HuH-7.5 (cell line): ENCODE measurements at places on chromosomes 4 and X.

DNA sequence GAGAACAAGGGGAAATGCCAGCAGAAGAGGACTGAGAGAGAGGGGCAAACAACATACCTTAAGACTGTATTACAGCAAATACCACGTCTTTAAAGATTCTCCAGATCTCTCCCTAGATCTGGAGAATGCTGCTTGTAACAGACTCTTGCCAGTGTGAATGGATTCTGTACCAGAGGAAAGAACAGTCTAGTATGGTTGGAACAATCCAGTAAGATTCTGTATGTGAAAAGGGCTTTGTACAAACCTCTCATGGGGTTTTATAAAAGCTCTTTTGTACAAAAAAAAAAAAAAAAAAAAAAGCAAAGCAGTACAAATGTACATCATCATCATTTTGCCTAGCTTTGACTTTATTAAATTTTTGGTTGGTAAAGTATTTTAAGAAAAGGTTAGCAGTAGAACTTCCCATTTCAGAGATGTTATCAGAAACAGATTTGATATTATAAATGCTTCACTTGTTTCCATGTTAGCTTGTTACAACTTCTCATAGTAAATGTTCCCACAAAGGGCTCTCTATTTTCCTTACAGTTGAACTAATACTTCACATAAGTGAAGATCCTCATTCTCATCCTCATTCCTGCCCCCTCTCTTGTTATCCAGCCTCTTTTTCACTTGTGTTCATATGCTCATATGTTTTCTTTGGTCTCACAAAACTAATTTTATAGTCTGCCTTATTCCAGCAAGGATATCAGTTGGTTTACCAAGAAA lies 144.2 kb downstream of the EDA start:
- DNase-seq: no peak

DNA sequence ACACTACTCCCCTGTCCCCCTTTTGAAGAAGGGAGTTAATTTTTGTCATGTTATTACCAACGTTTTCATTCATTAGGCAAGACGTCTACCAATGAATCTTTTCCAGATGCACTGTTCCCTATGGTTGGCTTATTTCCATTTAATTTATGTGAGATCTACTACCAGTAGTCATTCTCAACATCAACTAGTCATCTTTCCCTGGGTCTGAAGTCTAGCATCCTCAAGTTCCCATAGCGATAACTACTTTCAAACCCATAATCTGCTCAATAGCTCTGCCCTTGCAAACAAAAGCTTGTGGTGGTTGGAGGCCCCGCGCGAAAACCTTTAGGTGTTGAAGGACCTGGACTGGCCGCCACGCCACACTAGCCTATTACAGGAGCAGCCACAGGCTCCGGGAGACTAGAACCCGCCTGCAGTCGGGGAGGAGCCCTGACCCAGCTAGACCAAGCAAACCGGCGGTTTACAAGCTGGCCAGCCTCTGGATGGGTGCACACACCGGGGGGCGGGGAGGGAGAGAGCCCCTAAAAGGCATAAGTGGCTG lies 746 bp downstream of the PPAT start:
- DNase-seq: peak; percentile 41

DNA sequence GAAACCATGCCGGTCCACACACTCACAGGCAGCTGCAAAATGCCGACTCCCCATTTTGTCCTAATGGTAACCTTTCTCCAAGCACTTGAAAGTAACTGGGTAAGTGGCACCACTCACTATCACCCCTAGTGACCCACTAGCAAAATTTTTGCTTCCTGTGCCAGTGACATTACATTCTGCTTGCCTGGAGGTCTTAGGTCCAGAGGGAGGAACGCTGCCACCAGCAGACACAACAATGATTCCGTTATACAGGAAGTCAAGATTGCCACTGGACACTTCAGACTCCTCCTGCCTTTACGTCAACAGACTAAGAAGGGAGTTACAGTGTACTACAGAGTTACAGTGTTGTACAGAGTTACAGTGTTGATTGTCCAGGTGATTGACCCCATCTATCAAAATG lies 11.8 kb upstream of the TMEM192 start:
- DNase-seq: no peak

GRCh38 chr4:7766661-7767345 lies 172.9 kb downstream of the AFAP1 start:
- no peak for DNase-seq

DNA sequence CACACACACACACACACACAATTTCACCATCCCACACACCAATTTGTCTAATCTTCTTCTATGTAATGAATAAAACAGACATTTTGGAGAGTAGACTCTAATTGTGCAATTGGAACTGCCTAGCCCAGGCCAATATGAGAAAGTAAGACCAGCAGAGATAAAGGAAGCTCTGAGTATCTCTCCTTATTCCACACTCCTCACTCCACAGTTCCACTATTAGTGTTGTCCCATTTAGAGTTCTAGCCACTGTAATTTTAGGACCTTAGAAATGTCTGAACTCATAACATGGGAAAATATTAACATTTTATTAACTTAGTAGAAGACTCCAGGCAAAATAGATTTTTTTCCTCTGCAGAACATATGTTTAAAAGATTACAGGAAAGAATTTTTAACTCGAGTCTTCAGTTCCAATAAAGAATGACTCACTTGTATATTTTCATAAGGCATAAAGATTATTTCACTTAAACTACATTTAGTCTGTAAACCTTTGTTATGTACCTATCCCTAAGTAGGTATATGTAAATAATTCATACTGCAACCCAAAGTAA lies 297.6 kb upstream of the INTU start:
- DNase-seq: no peak

GRCh38 chrX:115339441-115340025 lies 50.0 kb downstream of the LUZP4 start:
- DNase-seq: no peak

- DNase-seq: no peak
Observed at GRCh38 chr4:151719956-151720334, 40.9 kb downstream of the GATB start.

GRCh38 chr4:184744236-184744635 lies 10.3 kb upstream of the CENPU start:
- no peak for DNase-seq

GRCh38 chr4:123825596-123826291 lies 429.1 kb downstream of the SPRY1 start:
- DNase-seq: no peak

- no peak for DNase-seq
Observed at GRCh38 chr4:79764120-79764519, 308.9 kb downstream of the ANTXR2 start.
